RPMI8226 (cell line): ENCODE measurements at places on chromosomes 13 and 19.

DNA sequence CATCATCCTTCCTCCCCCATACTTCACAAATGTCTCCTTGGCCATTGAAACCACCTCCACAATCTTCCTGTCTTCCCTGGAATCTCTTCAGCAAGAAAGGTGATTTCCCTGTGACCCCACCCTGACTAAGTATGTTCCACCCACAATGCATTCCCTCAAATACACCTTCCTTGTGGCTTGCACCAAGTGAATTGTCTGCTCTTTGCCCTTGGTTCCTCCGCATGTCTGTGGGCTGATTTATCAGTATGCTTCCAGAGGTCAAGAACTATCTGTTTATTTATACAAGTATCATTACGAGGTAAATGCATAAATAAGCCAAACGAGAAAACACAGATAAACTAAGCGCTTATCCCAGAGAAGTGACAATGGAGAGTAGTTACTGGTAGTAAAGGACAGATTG lies 45.4 kb upstream of the POMP start:
- DNase-seq = no peak

DNA sequence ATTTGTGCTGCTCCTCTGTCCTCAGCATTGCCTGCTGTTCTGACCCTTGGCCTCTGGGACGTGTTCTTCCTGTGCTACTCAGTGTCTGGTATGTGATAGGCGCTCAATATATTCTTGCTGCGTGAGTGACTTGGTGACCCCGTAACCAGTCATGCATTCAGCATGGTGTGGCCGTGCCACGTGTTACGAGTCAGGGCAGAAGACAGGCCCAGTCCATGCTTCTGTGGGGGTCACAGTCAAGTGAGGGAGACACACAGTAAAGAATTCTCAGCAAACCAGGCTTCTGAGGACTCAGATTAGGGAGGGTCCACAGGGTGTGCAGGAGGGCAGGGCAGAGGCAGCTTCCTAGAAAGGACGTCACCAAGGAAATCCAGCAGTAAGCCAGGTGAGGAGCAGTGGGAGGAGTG lies 7.9 kb downstream of the PPP1R37 start:
- DNase-seq = no peak

DNA sequence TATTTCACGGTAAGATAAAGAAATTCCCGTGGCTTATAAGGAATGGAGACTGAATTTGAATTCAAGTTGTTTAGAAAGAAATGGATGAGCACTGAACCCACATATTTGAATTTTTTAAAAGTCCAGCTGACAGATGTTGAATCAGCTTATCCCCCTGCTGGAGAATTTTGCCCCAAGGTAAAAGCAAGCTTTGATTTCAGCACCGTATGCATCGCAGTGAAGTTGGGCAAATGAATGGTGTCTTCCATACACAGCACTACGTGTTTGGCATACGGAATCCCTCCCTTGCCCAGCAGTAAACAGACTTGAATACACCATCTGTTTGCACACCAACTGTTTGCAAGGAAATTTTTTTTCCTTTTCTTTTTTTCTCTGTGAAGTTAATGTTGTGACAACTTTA lies 77.5 kb upstream of the PEG3 start:
- no peak for DNase-seq

DNA sequence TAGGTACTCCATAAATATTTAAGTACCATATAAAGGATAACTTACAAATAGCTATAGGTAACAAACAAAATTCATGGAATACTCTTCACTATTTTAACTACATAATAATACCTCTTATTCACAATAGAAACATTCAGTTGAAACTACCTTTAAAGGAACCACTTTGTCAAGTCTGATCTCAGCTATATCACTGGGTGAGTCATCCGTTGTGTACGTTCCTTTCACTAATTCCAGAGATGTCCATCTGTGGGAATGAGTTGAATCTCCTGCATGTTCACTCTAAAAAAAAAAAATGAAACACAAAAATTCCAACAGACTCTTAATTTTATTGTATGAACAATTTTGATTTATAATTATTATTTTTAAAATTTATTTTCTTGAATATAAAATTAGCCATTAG lies 149.4 kb upstream of the FBXL3 start:
- DNase-seq = no peak

- no peak for DNase-seq
Observed at GRCh38 chr13:52599037-52599847, 43.0 kb upstream of the HNRNPA1L2 start.

GRCh38 chr19:19444681-19445155 lies 39.2 kb downstream of the GATAD2A start:
- DNase-seq = peak; percentile 22

- DNase-seq = no peak
Observed at GRCh38 chr13:52446265-52446664, 4.2 kb downstream of the VPS36 start.

DNA sequence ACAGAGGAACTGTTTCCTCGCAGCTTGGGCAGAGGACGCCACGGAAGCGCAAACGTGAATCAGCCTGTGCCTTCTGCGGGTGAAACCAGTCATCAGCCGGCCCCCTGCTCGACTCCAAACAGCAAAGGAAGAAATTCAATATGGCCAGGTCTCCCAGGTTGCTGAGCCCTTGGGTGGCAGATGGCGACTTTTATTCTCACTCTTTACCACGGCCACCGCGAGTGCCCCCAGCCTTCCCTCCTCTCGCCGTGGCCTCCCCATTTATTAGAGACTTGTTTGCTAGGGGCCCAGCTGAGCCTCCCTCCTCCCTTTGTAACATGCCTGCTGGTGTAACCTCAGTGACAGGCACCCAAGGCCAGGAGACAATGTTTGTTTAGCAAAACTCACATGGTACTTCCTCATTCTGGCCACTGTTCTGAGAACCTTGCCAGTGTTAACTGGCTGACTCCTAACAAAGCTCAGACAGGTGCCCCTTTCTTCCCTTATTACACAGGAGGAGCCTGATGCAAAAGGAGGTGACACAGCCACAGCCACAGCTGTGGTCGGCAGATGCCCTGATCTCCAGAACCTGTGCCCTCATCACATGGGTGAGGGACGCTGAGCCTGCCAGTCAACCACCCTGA lies 5.8 kb downstream of the RAB20 start:
- peak; percentile 89 for DNase-seq

DNA sequence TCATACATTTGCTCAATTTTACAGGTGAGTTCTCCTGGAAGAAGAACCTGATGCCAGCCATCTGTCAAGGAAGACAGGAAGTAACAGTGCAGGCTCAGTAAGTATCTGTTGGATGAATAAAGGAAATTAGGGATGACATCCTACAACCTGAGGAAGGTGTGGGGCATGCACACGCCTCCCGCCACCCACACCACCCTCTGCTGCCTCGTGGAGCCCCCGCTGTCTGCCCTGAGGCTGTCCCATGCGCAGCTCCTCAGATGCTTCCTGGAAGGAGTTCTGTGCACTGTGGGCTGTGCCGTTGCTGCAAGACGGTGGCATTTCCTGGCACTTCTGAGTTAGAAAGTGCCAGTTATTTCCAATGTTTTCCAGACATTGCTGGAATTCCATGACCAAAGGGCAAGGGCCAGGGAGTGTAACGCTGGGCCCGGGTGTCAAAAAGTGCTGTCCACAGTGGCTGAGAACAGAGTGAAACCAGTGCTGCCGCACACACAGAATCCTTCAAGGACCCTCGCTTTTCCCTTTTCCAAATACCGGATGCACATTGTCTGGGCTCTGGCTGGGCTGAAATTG lies 4.2 kb upstream of the TEX29 start:
- DNase-seq = no peak

DNA sequence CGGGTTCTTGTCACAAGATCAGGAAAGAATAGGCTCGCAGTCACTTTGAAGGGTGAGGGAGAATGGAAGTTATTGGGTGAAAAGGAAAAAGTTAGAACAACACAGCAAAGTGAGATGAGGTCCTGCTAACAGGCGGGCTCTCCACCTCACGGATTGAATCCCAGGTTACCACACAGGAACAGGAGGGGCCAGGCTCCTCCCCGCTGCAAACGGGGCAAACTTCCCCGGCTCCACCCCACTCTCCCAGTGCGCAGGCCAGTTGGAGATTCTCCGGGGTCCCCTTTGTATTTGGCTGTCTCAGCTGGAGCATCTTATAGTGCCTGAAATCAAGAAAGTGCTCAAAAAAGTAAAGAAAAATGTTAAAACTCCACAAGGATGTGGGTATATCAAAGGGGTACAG lies 78.3 kb upstream of the IPO5 start:
- DNase-seq = no peak

- no peak for DNase-seq
Observed at GRCh38 chr19:4099041-4099764, 24.7 kb downstream of the MAP2K2 start.

DNA sequence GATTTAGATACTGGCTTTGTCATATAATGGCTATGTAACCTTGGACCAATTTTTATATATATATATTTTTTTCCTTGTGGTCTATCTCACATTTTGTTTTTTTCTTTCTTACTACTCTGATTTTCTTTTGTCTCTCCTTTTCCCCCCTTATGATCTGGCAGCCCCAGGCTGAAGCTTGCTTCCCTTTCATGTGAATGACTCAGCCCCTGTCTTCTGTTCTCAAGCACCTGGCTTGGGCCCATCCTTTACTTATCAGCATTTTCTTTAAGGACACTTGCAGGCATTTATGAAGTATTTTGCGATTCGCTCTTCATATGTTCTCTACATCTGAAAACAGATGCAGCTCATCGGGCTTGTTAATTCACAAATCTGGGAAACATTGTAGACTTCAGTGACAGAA lies 163.6 kb downstream of the SPRY2 start:
- DNase-seq = no peak

GRCh38 chr13:76222511-76222910 lies 586.4 kb downstream of the LMO7 start:
- no peak for DNase-seq

DNA sequence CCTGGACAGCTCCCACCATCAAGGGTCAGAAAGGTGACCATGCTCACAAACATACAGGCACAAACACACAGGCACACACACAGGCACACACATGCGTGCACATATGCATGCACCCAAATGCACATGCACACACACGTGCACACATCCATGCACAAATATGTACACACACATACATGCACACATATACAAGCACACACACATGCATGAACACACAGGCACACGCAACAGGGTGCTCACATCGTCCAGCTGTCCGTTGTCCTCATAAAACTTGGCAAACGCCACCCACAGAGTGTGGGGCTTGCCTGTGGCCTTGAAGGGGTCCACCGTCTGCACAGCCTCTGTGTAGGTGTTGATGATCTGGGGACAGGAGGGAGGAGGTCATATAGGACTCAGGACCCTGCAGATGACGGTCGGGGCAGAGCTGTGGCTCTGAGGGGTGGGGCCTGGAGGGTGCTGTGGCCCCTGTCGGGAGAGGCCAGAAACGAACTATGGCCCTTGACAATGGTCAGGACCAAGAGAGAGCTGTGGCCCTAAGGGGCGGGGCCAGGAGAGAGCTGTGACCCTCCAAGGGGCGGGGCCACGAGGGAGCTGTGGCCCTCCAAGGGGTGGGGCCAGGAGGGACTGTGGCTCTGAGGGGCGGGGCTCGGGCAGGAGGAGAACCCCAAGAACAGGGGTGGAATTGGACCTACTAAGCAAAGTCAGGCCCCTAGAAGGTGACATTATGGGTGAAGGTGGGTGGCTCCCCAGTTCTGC lies 6.2 kb downstream of the XAB2 start:
- no peak for DNase-seq

- DNase-seq = no peak
Observed at GRCh38 chr13:28626266-28626665, 32.7 kb upstream of the POMP start.
